ENCODE measurements at places on chromosomes 2 and 18.

DNA sequence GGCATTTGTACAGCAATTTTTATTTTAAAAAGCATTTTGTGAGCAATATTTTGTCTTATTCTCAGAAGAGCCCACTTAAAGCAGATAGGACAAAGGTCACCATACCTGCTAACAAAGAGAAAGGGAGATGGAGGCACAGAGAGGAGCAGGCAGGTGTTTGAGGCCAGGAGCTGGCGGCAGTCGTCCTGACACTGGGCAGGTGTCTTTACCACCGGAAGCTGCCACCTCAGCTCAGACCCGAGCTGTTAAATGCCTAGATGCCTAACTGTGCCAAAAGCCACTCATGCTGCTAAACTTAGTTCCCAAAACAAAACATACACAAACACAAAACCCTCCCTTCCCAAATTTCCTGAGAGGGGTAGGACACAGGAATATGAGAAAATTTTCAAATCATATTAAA, 120.9 kb downstream of the CNTNAP5 start:
- DNase-seq = no peak

DNA sequence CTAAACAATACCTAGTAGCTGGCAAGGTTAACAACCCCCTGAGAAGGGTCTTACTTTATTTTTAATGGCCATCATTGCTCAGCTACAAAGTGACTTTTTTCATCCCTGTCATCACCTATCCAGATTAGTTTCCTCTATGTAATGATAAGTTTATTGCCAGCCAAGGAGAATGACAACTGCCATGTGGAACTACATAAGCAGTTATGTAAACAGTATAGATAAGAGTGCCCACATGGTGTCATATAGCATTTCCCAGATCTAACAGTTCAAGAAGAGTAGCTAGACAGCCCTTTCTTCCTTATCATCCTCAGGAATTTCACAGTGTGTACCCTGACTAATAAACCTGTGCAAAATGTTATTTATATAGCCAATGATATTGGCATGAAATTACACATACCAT, 240.2 kb upstream of the PIK3C3 start:
- DNase-seq = no peak

- DNase-seq = no peak
These were observed 159.4 kb downstream of the DIS3L2 start for GRCh38 chr2:232120911-232121310.

GRCh38 chr18:57775937-57776336, 27.2 kb downstream of the ATP8B1 start:
- DNase-seq = no peak

GRCh38 chr18:40380686-40381439, 1574.2 kb upstream of the PIK3C3 start:
- no peak for DNase-seq

- DNase-seq = no peak
These were observed 56.1 kb upstream of the TTN start for GRCh38 chr2:178863130-178863855.

DNA sequence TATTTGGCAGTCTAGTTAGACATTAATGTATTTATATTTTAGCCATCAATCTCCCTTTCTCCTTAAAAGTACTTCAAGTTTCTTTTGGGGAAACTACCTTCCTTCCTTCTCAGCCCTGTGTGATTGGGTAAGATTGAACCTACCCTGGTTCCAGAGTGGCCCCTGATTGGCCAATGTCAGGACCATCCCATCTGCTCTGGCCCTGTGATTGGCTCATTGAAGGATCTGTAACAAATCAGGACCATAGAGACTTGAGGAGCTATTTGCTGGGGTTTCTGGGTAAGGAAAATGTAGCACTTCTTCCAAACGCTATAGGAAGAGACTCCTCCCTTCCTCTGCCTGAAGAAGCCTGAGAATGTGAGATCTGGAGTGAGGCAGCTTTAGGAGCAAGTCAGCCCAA, 59.3 kb downstream of the AQP4 start:
- no peak for DNase-seq

- no peak for DNase-seq
These were observed 36.6 kb upstream of the GATA6 start for GRCh38 chr18:22132763-22133162.
